ENCODE measurements at places on chromosomes 5 and 9. TPM values are rescaled to one million over a fixed set of nuclear protein-coding genes. Genes with fewer than 3 reads are reported as not detected.

Gene STPG3
- 0.48 TPM for total RNA-seq

Gene COMMD10
- 23.6 TPM for total RNA-seq

Gene RACK1
- 2,123 TPM for total RNA-seq

Gene OR13F1
- total RNA-seq = not detected

Gene PCDHA11
- not detected for total RNA-seq

Gene PHF24
- 0.11 TPM for total RNA-seq

Gene NOP16
- 79.6 TPM for total RNA-seq

Gene SPATA31D4
- total RNA-seq = not detected

Gene SV2C
- 0.32 TPM for total RNA-seq

Gene CD14
- total RNA-seq = 0.39 TPM

Gene PCDHGA3
- total RNA-seq = 0.11 TPM

- no peak for DNase-seq
- H3K4me1 ChIP-seq = no peaks in the 10 kb centered on the region
- H3K27ac ChIP-seq = no peak overlapping the region
- H3K36me3 ChIP-seq = no peaks in the 10 kb centered on the region
These were observed 91.4 kb downstream of the ANXA1 start for GRCh38 chr9:73243078-73243477.

GRCh38 chr9:8733131-8733954 lies 933.8 kb upstream of the DMAC1 start:
- H3K27ac ChIP-seq = no peak overlapping the region
- no peaks in the 10 kb centered on the region for H3K36me3 ChIP-seq
- H3K27me3 ChIP-seq = peaks cover 5% of the 10 kb centered on the region
- no peaks in the 10 kb centered on the region for H3K4me1 ChIP-seq
- H3K4me3 ChIP-seq = no peak overlapping the region
- no peak for DNase-seq

GRCh38 chr9:131113655-131114054 lies 11.7 kb upstream of the NUP214 start:
- no peaks in the 10 kb centered on the region for H3K4me1 ChIP-seq
- H3K36me3 ChIP-seq = no peaks in the 10 kb centered on the region
- H3K27me3 ChIP-seq = peaks cover 3% of the 10 kb centered on the region
- H3K4me3 ChIP-seq = no peak overlapping the region
- no peak overlapping the region for H3K27ac ChIP-seq

DNA sequence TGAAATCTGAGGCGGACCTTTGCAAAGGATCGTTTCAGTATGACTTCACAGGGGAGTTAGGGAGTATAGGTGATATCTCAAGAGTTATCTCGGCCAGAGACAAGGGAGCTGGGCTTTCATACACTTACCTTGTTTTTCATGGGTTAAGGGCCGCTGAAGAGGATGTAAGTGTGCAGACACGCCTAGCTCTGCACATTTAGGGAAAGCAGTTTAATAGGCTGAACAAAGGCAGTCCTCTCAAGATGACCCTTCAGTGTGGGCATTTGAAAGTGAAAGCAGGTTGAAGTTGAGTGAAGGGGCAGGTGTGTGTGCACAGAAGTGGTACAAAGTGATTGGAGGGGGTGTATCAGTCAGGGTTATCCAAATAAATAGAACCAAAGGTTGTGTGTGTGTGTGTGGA lies 33.1 kb upstream of the PRXL2C start:
- DNase-seq = no peak
- no peak overlapping the region for H3K4me3 ChIP-seq
- H3K36me3 ChIP-seq = no peaks in the 10 kb centered on the region
- peaks cover 3% of the 10 kb centered on the region for H3K4me1 ChIP-seq
- H3K27ac ChIP-seq = no peak overlapping the region
- H3K27me3 ChIP-seq = no peaks in the 10 kb centered on the region

GRCh38 chr9:5549658-5550650 lies 39.6 kb downstream of the PDCD1LG2 start:
- peaks cover 8% of the 10 kb centered on the region for H3K4me1 ChIP-seq
- no peak overlapping the region for H3K4me3 ChIP-seq
- peaks cover 17% of the 10 kb centered on the region for H3K36me3 ChIP-seq
- no peak for DNase-seq
- H3K27ac ChIP-seq = no peak overlapping the region
- H3K27me3 ChIP-seq = no peaks in the 10 kb centered on the region

- H3K4me3 ChIP-seq = no peak overlapping the region
- no peak for DNase-seq
- H3K36me3 ChIP-seq = no peaks in the 10 kb centered on the region
- peaks cover 10% of the 10 kb centered on the region for H3K27me3 ChIP-seq
- no peaks in the 10 kb centered on the region for H3K4me1 ChIP-seq
These were observed 47.4 kb upstream of the VLDLR start for GRCh38 chr9:2574203-2574602.

DNA sequence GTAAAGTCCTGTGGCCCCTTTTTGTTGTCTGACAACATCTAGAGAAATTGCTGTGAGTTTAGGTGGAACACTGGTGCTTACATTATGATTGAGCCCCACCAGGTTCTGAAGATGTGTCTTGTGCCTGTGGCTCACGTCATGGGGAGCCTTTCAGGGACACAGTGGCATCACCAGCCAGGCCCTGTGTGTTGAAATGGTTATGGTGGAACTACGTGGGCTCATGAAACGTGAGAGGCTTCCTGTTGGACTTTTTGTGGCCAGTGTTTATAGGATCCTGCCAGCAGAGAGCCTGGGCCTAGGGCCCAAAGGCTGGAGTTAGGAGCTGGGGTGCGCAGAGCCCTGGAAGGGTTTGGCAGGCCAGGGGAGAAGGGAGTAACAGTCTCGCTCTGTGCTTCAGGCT lies 46.8 kb downstream of the TENT4A start:
- no peaks in the 10 kb centered on the region for H3K27me3 ChIP-seq
- no peaks in the 10 kb centered on the region for H3K4me1 ChIP-seq
- H3K4me3 ChIP-seq = no peak overlapping the region
- H3K36me3 ChIP-seq = peaks cover 28% of the 10 kb centered on the region
- no peak for DNase-seq

GRCh38 chr5:81785322-81785721 lies 34.4 kb upstream of the SSBP2 start:
- peaks cover 5% of the 10 kb centered on the region for H3K4me1 ChIP-seq
- no peaks in the 10 kb centered on the region for H3K36me3 ChIP-seq
- peaks cover 2% of the 10 kb centered on the region for H3K27me3 ChIP-seq

DNA sequence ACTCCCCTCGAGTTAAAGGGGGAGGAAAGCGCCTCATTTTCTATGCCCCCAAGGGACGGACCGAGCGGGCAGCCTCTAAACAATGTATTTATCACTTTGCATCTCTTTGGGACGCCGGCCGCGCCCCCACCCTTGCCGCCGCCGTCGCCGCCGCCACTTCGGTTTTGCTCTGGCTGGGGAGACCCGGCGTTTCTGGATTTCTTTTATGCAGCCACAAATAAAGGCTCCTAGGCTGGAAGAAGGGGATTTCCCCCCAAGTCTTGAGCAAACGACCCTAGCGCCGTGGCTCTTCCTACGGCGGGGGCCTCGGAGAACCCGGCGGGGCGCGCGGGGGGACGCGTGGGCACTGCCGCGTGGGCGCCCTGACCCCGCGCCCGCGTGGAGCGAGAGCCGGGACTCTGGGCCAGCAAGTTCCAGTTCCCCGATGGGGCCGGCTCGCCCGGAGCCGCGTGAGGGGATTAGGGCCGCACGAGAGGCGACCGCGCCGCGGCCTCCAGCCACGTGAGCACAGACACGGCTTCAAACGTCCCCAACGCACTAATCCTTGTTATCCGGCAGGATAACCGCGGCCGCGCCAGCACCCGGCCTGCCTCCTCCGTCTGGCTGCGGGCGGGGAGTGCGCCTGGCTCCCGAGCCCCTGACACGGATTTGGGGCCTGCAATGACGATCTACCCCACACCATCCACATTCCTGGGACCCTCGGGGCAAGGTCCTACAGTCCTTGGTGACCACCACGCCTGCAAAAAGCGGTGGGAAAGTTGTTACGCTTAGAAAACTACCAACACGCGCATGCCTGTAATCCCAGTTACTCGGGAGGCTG lies 7.9 kb upstream of the NEUROG1 start:
- peaks cover 87% of the 10 kb centered on the region for H3K27me3 ChIP-seq
- H3K4me1 ChIP-seq = peaks cover 8% of the 10 kb centered on the region
- H3K4me3 ChIP-seq = peak overlapping the region; percentile 67

GRCh38 chr5:14153932-14154731 lies 11.0 kb downstream of the TRIO start:
- no peak overlapping the region for H3K27ac ChIP-seq
- peaks cover 14% of the 10 kb centered on the region for H3K27me3 ChIP-seq
- H3K4me1 ChIP-seq = no peaks in the 10 kb centered on the region
- no peak for DNase-seq
- H3K4me3 ChIP-seq = no peak overlapping the region

DNA sequence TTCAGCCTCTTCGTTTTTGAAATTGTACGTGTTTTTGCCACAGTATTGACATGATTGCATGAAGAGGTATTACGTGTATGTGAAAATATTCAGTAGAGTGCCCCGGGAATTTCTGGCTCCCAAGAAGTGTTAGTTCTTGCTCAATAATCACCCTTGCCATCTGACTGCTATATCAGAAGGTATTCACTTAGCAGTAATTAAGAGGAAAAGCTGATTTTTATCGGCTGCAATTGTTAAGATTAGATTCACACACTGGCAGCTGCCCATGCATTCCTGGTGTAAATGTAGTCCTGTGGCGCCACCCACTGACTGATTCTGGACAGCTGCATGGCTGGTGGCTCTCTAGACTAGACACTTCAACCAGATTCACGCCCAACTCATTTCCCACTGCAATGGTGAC lies 440.1 kb upstream of the ADAMTS16 start:
- no peaks in the 10 kb centered on the region for H3K4me1 ChIP-seq
- H3K4me3 ChIP-seq = no peak overlapping the region
- no peaks in the 10 kb centered on the region for H3K27me3 ChIP-seq
- H3K27ac ChIP-seq = no peak overlapping the region

- no peaks in the 10 kb centered on the region for H3K27me3 ChIP-seq
- H3K36me3 ChIP-seq = no peaks in the 10 kb centered on the region
- DNase-seq = no peak
- H3K27ac ChIP-seq = no peak overlapping the region
- peaks cover 15% of the 10 kb centered on the region for H3K4me1 ChIP-seq
These were observed 1.9 kb downstream of the TTC16 start for GRCh38 chr9:127717766-127718165.

- no peak overlapping the region for H3K27ac ChIP-seq
- DNase-seq = no peak
- H3K36me3 ChIP-seq = peaks cover 51% of the 10 kb centered on the region
- no peaks in the 10 kb centered on the region for H3K27me3 ChIP-seq
- peaks cover 2% of the 10 kb centered on the region for H3K4me1 ChIP-seq
These were observed 94.6 kb downstream of the KDM4C start for GRCh38 chr9:6852243-6852963.

GRCh38 chr9:115267790-115268189 lies 149.8 kb upstream of the TNC start:
- H3K4me3 ChIP-seq = no peak overlapping the region
- no peaks in the 10 kb centered on the region for H3K36me3 ChIP-seq
- DNase-seq = no peak
- H3K4me1 ChIP-seq = no peaks in the 10 kb centered on the region
- H3K27ac ChIP-seq = no peak overlapping the region

DNA sequence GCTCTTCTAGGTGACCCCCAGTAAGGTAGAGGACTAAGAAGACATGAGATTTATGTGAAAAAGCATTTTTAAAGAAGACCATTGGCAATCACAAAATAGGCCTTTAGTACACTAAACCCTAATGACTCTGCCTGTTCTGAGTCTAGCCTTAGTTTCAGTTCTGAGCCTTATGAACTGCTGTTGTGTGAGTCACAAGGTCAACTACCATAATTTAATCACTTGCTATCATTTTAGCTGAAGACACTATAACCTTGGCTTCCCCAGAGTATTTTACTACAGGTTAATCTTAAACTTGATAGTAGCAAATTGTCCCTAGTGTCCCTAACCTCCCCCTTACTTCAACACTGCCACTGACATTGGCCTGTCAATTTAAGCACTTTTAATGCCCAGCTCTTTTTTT lies 34.4 kb downstream of the APC start:
- peaks cover 17% of the 10 kb centered on the region for H3K36me3 ChIP-seq
- peaks cover 3% of the 10 kb centered on the region for H3K4me1 ChIP-seq
- no peaks in the 10 kb centered on the region for H3K27me3 ChIP-seq

DNA sequence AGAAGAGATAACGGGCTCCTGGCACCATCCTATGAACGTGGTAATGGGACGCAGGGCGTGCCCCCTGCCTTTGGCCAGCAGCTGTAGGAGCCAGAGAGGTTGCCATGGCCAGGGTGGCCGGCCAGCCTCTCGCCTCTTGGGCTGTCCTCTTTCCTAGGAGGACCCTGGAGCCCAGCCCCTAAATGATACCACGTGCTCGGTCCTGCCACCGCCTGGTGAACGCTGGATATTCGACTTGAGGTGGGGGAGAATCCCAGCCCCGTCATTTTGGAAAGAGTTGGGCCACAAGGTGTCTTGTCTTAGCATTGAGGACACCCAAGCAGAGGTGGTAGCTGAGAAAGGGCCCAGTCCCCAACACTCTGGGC lies 391 bp upstream of the NRG2 start:
- peaks cover 62% of the 10 kb centered on the region for H3K27me3 ChIP-seq
- H3K4me3 ChIP-seq = peak overlapping the region; percentile 20
- no peak for DNase-seq
- peaks cover 5% of the 10 kb centered on the region for H3K4me1 ChIP-seq

GRCh38 chr5:133201310-133201709 lies 149.5 kb downstream of the HSPA4 start:
- H3K4me3 ChIP-seq = no peak overlapping the region
- H3K27ac ChIP-seq = no peak overlapping the region
- DNase-seq = no peak
- H3K36me3 ChIP-seq = no peaks in the 10 kb centered on the region
- H3K4me1 ChIP-seq = no peaks in the 10 kb centered on the region

GRCh38 chr9:104836235-104836634 lies 72.3 kb downstream of the NIPSNAP3B start:
- no peak overlapping the region for H3K27ac ChIP-seq
- no peak for DNase-seq
- H3K36me3 ChIP-seq = no peaks in the 10 kb centered on the region
- no peak overlapping the region for H3K4me3 ChIP-seq
- peaks cover 9% of the 10 kb centered on the region for H3K4me1 ChIP-seq

DNA sequence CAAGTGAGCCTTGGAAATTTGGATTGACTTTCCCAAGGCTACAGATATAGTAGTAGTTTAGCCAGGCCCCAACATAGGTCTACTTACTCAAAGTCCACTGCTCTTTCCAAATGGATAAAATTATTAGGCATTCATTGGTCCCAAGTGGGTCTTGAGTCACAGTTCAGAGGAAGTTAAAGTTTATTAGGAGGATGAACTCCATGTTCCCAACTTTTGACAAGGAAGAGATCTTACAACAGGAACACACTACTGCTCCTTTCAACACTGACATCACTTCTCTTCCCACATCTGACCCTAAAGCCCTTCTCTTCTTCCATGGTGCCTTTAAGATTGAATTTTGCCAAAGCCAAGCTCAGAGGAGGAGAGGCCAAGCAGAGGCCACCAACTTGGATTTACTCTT lies 234.5 kb upstream of the TRIM32 start:
- no peaks in the 10 kb centered on the region for H3K36me3 ChIP-seq

- H3K27ac ChIP-seq = no peak overlapping the region
- no peaks in the 10 kb centered on the region for H3K27me3 ChIP-seq
- H3K4me3 ChIP-seq = no peak overlapping the region
These were observed 45.4 kb downstream of the HACD4 start for GRCh38 chr9:20985851-20986600.
